Hippocampal formation (tissue), 2 donors: ENCODE measurements at places on chromosomes 2 and 18.

GRCh38 chr2:2164326-2164917, 166.7 kb downstream of the MYT1L start:
- DNase-seq, result no peak

GRCh38 chr18:24543795-24544498, 83.5 kb downstream of the HRH4 start:
- peak; percentile 3 for DNase-seq

GRCh38 chr2:207167099-207167923, 1.6 kb upstream of the KLF7 start:
- DNase-seq, result peak; percentile 61

DNA sequence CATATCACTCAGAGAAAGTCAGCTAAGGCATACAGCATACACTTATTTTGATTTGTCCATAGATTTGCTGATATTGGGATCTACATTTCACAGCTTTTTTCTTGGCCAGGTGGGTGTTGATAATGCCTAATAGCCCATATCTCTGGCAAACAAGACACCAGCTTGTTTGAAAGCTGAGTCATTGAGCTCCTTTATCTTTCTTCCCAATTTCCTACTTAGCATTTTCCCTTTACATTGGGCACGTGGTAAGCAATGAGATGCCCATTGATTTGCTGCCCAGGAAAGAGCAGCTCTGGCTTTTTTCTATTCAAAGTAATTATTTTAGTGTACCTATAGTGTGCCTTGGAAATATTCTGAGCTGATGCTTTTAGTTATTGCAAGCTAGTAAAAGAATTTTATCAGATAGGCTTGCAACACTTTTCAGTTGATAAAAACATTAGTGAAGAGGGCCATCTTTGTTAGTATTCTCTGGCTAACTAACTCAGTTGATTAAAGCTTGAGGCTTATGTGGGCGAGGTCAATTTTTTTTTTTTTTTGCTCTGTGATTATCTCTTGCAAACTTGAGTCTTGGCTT, 79.6 kb downstream of the OSBPL6 start:
- no peak for DNase-seq

DNA sequence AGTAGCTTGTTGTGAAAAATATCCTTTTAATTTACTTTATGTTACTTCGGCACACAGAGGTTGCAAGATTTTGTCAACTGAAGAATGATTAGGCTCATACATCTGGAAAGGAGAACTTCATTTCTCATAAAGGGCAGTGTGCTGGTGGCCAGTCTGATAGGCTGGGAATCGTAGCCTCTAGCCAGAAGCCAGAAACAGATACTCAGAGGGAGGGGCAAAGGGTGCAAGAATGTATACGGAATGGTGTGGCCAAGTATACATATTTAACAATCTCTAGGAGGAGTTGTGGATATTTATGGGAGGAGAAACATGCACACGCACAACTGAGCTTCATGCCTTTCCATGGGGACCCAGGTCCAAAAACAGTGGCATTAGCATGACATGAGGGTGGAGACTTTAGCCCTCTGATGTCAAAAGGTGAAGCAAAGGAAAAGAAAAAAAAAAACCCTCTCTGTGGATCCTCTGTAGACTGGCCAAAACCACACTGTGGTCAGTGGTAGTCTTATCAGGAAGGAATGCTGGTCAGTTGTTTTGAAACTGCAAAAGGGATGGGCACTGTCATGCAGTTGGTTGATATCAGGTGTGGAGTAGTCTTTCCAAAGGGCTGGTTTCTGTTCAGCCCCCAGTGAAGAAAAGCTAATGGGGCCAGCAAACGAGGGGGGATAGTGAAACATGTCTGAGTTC, 34.9 kb upstream of the APCDD1 start:
- DNase-seq, result no peak

DNA sequence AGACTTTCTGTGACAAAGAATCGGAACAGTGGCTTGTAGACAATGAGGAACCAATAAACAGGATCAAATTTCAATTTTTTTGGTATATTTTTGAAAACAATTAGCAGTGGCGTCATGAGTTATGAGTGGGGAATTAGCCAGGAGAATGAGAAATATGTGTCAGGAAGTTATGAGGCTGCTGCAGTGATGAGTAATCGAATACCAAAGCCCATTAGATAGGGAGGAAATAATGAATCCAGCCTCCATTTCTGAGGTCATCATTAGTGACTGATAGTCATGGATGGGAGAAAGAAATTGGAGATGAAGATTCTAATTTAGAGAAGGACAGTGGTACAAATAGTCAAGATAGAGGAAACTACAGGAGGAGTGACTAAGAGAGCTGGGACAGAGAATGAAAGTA, 673.1 kb upstream of the VRK2 start:
- no peak for DNase-seq

GRCh38 chr2:190679813-190680591, 31.1 kb downstream of the NAB1 start:
- DNase-seq, result no peak

DNA sequence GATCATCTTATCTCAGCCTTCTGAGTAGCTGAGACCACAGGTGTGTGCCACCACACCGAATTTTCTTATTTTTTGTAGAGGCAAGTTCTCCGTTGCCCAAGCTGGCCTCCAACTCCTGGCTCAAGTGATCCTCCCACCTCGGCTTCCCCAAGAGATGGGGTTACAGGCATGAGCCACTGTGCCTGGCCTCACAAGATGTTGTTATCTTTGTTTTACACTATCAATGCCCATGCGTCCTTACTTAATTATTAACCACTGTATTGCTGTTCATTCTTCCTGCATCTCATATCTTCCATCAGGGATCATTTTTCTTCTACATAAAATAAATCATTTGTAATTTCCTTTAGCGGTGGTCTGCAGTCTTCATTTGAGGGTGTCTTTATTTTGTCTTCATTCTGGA, 181.9 kb downstream of the TGIF1 start:
- no peak for DNase-seq

DNA sequence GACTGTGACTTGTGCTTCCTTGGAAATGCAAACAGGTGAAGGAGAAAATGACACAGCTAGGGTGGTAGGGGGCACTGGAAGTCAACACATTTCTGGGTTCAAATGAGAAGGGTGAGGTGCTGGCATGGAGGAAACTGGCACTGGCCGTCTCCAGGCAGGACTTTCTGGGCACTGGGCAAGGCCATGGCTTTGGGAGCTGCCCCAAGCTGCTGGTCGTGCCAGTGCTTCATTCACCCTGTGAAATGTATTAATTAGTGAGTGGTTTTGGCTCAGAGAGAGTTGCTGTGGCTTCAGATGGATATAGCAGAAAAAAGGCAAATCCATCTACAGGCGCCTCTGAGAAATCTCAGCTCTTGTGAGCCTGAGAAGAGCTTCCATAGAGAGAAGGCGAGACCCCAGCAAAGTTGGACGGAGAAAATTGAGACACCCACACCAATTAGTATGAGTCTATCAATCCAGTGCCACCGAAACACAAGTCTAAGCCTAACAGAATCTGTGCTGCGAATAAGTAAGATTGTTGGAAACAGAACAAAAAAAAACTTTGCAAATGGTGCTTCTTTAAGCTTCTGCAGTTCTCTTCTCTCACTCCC, 202.1 kb upstream of the TNP1 start:
- DNase-seq, result peak; percentile 8

GRCh38 chr2:195537811-195538210, 119.2 kb upstream of the SLC39A10 start:
- DNase-seq, result no peak

DNA sequence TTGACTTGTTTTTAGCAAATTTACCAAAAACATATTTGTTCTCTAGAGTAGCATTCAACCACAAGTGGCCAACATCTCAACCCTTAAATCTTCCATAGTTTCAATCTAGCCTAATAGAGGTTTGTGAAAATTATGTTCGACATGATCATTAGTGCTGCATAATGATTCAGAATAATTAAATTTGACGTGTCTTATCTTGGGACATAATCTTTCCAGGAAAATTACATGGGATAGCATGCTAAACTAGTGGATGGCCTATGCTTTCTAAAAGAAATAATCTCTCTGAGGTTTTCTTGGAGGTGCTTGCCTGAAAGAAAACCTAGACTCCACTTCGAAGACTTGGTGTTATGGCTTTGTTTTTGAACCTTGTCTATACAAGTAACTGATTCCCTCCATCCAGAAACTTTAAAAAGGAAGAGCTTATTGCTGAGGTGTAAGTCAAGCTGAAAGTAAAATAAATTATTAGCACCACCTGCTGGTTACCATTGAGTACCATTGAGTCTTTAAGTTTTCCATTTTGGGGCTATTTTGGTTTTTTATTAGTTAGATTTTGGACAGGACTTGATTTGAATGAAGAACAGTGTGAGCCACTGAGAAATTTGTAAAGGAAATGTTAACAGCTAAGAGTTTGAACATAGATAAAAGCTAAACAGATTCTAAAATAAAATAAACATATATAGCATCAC, 32.7 kb downstream of the COX7A2L start:
- DNase-seq, result no peak

GRCh38 chr2:241007880-241008710, 9.7 kb downstream of the SNED1 start:
- no peak for DNase-seq

- DNase-seq, result no peak
These were observed 21.6 kb upstream of the GPR17 start for GRCh38 chr2:127624320-127624755.

GRCh38 chr2:28662468-28663181, 89.0 kb upstream of the PPP1CB start:
- no peak for DNase-seq

DNA sequence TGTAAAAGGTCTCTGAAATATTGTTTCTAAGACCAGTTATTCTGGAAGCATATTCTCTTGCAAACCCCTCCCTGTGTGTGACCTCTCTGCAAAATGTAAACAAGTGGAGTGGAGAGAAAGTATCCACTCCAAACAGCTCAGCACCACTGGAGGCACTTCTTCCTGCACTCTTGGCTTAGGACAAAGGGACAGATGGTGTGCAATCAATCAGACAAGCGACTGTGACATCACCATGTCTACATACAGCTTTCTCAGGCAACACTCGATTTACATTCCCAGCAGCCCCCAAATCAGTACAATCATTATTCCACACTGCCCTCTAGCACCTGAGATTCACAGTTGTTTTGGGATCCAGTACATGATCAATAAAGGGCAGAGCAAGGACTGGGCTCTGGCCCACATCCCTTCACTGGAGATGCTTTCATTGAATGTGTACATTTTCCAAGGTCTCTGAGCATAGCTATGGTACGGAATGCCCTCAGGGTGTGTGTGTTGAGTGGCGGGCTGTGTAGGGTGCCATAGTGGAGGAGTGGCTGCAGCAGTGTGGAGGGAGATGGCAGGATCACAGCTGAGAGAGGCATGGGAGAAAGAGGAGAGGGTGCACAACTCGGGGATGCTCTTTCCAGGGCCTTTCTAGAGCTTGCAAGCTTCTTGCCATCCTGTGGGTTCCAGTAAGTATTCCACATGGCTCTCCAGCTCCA, 311.8 kb upstream of the ST6GAL2 start:
- DNase-seq, result no peak

DNA sequence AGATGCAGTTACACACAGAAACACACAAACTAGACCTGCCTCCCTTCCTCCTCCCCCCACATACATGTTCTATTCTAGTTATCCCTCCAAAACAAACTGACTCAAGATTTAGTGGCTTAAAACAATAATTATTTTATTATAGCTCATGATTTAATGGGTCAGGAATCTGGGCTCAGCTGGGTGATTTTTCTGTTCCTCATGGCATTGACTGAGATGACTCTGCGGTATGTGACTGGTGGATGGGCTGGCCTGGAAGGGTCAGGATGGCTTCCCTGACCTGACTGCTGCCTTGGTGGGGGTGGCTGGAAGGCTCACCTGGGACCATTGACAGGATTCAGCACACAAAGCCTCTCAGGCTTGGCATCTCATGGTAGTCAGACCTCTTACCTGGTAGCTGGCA, 33.7 kb upstream of the NTSR2 start:
- DNase-seq, result no peak

GRCh38 chr18:23356915-23357601, 96.0 kb upstream of the RIOK3 start:
- DNase-seq, result no peak

- no peak for DNase-seq
These were observed 154.9 kb upstream of the EPHA4 start for GRCh38 chr2:221726894-221727513.

DNA sequence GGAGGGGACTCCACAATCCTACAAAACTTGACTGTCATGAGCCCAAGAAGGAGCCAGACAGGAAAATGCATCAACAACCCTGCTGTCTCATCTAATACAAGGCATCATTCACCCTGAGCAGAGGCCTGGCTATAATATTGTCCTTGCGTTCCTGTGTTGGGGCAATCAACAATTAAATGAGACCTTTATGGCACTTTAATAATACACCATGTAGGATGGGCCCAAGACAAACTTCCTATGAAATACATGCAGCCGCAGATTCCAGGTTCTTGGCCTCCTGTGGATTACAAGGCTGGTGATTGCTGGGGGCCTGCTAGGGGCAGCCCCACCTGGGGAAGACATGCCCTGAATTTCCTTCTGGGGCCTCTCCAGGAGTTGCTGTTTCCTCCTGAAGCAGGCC, 82.8 kb upstream of the PPP1CB start:
- no peak for DNase-seq

DNA sequence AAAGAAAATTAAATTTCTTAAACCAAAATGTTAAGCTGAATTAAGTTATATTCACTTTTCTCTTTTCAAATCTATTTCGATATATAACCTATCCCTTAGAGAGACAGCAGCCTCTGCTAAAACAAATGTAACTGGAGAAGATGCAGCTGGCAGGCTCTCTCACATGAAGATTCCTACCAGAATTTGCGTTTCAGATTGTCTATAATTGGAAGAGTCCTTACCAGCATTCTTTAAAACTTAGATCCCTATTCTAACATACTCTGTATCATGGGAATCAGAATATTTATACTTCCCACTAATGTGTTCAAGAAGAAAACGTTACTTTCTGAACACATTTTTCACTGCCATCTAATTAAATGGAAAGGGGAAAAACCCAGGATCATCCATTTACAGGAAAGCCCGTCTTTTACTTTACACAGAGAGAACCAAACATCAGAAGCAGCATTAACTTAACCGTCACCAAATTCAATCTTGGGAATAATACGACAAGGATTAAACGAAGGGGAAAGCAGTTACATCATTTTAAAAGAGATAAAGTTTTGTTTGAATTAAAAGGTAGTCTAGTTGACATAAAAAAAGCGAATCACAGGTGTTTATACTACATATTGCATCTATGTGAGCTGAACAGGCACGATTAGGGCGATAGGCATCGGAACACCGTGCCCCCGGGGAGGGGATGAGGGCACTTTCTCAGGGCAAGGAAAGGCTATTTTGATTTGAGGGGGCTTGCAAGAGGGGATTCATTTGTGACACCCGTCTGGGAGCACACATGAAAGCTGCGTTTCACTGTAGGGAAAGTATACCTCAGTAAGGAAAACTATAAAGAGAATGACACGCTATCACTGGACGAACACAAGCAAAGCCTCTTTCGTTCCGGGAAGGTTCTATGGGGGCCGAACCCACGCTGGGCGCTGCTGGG, 1.3 kb downstream of the PTPN2 start:
- DNase-seq, result no peak

DNA sequence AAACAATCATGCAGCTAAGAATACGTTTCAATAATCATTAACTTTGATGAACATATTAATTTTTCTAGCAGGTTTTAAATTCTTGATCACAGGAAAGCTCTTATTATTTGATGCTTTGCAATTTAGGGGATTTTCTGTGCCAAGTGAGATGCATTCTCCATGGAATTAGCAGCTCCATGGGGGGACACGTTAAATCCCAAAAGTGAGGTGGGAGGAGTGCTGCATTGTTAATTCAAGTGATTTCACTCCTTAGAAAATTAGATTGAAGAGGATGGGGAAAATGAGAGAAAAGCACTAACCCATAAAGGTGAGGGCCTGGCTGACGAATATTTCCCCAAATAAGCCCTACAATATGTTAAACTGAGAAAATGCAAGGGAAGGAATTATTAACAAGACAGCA, 69.2 kb downstream of the ACVR1C start:
- no peak for DNase-seq

GRCh38 chr2:195586062-195586714, 70.8 kb upstream of the SLC39A10 start:
- DNase-seq, result no peak
